ENCODE measurements at places on chromosomes 1 and 21.

- DNase-seq: no peak
Measured at GRCh38 chr1:110765640-110766335, 91.0 kb upstream of the KCNA3 start.

DNA sequence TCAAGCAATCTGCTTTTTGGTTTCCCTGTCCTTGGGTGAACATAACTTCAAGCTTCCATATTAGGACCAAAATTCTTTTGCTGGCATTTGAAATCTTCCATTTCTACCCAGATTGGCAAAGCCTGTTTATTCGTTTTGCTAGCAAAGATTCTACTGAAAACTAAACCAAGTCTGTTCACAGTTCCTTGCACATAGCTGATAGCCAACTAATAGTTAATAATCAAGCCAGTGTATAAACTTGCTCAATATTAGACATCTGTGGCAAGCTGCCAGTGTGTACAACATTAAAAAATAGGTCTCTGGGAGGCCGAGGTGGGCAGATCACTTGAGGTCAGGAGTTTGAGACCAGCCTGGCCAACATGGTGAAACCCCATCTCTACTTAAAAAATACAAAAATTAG lies 6.3 kb downstream of the APP start:
- DNase-seq: no peak

DNA sequence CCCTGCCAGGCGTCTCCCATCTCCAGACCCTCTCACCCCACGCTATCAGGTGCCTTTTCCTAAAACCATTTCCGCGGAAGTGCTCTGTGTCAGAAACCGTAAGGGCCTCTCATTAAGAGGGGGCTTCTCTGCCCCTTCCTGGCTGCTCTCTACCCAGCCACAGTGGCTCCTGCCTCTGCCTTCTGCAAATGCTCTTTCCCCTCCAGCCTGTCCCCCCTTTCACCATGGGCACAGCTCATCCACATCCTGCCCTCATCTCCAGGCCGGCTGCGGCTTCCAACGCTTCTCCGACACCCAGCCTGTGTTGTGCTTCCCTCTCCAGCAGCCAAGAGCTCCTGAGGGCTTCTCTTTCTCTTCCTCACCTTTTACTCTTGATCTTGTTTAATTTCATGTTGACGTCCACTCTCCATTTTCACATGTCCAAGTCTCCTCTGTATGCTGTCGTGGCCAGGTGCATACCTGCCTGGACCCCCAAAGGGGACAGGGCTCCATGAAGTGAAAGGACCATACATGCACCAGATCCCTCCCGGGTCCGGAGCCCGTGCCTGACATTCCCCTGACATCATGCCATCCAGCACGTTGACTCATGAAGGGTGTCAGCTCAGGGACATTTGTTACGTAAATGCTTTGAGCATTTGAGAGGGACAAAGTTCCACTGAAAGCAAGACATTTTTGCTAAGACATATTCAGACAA lies 306.5 kb downstream of the AJAP1 start:
- DNase-seq: no peak

DNA sequence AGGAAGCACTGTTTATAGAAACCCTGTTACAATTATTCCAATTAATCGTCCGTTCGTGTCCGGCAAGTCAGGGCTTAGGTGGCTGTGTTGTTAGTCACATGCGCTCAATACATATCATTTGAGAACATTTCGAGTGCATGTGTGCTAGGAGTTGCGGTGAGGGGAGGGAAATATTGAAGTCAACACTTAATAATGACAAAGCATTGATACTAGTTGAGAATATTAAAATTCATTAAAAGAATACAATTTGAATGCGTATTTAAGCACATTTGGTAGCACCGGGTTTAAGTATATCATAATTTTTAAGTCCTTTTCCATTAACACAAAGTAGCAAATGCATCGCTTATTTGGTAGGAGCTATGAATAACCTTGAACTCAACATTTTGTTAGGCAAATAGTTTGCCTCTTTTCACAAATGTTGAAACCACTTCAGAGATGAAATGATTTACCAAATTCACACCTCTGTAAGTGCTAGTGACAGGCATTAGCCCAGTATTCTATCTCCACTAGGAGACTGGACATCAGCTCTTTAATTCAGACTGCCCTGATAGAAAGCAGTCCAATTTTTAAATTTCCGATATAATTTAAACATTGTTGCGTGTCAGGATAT lies 1.1 kb upstream of the SERBP1 start:
- DNase-seq: no peak

DNA sequence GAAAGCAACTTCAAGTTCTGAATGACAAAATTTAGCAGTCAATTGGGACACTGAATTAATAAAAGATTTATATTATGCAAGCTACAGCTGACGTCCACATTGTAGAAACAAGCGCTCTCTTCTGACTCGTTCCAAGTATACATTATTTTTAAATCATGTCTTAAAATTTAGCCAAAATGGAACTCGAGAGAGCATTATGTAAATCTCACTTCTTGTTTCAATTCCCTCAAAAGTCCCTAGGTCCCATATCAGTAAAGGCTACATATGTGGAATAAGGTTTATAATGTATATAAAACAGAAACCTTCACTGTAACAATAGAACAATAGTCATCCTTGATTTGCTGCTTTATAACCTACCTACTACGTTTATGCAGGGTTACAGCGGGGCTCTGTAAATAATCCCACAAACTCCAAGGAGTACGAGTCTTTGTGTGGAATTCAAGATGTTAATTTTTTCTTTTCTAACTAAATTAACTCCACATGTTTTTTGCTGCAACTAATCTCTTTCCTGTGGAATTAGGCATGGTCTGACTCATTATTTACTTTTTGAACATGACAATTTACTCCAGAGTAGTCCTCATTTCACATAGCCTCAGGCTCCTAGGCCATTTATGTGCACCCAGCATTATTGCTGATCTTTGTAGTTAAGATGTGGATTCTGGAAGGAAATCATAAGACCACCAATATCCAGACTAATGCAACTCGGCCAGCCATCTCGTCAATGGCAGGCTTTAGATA lies 785.1 kb downstream of the LTN1 start:
- DNase-seq: no peak

DNA sequence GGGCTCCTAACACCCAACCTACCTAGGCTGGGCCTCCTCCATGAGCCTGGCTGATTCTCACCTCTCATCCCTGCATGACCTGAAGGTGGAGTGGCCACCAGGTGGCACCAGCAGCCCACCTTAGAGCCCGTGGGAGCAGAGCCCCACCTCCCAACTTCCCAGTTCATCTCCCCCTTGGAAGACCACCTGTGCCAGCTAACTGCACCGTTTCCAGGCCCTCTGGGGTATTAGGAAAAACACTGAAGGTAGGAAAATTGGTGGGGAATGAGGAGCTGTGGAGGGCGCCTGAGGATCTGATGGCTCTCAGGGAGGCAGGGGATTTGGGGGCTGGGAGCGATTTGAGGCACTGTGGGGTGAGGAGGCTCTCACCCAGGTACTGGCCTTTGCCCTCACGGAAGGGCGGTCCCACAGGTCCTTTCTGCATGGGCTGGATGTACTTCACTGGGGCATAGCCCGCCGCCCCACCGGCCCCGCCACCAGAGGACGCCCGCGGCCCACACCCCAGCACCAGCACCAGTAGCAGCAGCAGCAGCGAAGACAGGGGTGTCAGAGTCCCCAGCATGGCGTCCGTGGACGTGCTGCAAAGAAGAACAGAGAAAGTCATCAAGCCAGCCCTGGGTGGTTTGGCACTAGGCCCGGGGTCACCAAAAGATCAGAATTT lies 11.1 kb downstream of the ADPRS start:
- DNase-seq: peak; percentile 64

GRCh38 chr1:119929643-119930315 lies 33.5 kb upstream of the ADAM30 start:
- DNase-seq: no peak

GRCh38 chr1:195754874-195755273 lies 853.4 kb downstream of the KCNT2 start:
- DNase-seq: no peak

- no peak for DNase-seq
Measured at GRCh38 chr1:35452106-35452774, 105.0 kb downstream of the KIAA0319L start.

GRCh38 chr1:198047913-198048312 lies 108.9 kb upstream of the NEK7 start:
- no peak for DNase-seq

DNA sequence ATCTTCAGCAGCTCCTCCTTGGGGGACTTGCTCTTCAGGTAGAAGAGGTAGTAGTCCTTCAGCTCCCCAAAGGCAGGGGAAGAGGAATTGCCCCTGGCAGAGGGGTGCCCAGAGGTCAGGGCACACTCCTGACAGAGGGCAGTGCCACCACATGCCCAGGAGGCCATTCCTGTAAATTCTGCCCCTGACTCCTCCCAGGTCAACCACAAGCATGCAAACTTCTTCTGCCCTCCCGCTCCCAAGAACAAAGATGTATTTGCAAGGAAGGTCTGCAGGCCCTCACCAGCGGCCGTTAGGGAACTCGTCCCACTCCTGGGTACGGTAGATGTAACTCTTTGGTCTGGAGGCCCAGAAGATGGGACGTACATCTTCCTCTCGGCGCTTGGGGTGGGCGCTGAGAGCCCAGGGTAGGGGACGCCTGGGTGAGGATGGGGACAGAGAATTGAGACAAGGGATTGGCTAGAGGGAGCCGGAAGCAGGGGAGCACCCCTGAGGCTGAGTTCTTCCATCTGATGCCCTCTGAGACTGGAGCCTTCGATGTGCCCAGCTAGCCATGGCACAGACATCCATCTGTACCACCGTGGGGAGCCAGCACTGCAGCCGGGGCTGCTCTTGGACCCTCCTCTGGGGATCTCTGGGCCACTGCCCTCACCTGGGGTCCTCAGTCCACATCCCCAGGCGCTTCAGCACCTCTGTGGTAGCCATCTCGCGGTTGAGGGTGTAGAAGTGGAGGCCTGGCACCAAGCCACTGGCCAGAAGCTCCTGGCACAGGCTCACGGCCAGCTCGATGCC lies 11.1 kb downstream of the MTHFR start:
- no peak for DNase-seq

DNA sequence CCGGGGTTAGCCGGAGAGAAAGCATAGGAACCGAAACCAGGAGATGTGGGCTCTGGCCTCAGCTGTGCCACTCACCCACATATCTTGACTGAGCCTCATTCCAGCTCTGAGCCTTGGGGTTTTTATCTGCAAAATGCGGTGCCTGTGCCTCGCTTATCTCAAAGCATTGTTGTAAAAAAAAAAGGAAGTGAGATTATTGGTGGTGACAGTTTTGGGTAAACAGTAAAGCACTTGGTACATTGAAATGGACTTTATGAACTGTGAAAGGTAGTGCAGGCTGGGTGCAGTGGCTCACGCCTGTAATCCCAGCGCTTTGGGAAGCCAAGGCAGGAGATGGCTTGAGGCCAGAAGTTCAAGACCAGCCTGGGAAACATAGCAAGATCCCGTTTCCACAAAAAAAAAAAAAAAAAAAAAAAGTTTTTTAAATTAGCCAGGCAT lies 3.8 kb downstream of the PTAFR start:
- no peak for DNase-seq

DNA sequence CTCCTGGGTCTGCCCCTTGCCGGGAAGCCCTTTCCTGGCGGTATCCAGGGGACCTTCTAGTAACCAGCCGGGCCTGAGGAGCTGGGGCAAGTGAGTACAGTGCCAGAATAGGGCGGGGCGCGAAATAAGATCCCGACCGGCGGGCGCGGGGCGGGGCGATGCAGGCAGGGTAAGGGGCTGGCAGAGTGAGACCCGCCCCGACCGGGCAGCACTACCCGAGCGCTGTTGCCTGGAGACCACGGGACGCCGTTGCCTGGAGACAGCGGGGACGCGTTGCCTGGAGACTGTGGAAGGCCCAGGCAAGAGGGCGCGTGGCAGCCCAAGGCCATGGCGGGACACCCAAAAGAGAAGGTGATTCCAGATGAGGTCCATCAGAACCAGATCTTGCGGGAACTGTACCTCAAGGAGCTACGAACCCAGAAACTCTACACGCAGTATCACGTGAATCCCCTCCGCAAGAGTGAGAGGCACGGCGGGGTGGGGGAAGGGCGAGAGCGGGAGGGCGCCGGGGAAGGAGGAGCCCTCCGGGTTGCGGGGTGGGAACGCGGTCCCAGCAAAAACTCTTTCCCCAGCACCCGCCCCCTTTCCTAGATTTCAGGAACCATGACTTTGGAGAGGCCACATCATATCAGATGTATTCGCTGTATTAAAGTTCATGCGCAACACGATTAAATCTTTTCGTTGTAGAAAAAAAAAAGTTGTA lies 24.3 kb downstream of the EBNA1BP2 start:
- no peak for DNase-seq

- no peak for DNase-seq
Measured at GRCh38 chr1:53188099-53188498, 8.5 kb upstream of the CPT2 start.

DNA sequence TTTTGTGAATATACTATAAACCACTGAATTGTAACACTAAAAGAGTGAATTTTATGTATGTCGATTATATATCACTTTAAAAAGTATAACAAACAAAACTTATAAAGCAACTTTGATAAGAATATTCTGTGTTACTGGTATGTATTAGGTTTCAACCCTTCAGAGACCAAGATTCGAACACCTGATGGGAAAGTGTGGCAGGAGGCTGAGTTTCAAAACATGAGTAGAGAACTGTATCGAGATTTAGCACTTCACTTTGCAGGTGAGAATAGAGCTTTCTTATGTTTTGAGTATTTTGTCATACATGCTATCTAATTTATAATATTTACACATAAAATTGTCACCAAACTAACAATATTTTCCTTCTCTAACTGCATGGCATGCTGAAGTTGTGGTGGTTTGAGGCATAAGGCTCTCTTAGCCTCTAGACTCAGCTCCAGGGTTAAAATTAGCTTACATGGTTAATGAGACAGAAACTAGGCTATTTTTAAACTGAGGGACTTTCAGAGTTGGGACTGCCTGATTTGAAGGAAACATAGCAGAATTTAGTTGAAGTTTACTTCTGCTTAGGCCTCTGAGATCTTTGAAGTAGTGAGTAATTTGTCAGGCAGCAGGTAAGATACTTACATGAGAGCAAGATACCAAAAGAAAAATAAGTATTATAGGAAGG lies 48.6 kb downstream of the CEP350 start:
- no peak for DNase-seq
